ENCODE measurements at places on chromosomes 5 and 9. TPM values are rescaled to one million over a fixed set of nuclear protein-coding genes. Genes with fewer than 3 reads are reported as not detected.
A peak's percentile ranks its signal among the peaks of the same experiment; 100 is the strongest.

DNA sequence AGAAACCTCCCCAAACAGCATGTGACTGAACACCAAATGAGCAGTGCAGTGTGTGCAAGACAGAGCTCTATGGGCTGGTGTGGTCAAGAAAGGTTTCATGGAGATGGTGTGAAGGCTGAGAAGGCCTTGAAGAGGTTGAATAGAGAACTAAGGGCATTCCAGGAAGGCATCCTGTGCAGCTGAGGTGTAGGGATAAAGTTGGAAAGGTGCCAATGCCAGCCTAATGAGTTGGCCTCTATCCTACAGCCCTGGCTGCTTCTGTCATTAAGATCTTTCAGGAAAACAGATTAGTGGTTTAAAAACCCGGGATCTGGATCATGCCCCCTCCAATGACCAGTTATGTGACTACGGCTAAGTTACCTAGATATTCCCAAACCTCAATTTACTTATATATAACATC, 4.0 kb downstream of the HDAC3 start:
- no peak for DNase-seq

GRCh38 chr5:12661617-12662370, 757.5 kb upstream of the CTNND2 start:
- DNase-seq = no peak

DNA sequence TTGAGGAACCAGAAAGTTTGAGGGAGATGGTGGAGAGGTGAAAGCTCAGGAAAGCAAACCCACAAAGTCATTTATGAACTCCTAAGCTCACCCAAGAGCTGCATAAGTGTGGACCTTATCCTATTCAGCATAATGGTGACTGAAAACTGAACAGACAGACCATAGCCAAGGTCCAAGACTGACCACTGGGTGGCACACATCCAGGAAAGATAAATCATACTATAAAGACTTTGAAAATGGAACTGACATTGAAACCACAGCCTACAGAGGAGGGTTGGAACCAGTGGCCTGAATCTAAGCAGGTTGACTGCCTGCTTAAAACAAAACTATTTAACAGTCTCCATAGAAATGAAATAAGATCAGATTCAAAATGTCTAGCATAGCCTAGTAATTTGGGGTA, 121.0 kb upstream of the RGS7BP start:
- peak; percentile 10 for DNase-seq

DNA sequence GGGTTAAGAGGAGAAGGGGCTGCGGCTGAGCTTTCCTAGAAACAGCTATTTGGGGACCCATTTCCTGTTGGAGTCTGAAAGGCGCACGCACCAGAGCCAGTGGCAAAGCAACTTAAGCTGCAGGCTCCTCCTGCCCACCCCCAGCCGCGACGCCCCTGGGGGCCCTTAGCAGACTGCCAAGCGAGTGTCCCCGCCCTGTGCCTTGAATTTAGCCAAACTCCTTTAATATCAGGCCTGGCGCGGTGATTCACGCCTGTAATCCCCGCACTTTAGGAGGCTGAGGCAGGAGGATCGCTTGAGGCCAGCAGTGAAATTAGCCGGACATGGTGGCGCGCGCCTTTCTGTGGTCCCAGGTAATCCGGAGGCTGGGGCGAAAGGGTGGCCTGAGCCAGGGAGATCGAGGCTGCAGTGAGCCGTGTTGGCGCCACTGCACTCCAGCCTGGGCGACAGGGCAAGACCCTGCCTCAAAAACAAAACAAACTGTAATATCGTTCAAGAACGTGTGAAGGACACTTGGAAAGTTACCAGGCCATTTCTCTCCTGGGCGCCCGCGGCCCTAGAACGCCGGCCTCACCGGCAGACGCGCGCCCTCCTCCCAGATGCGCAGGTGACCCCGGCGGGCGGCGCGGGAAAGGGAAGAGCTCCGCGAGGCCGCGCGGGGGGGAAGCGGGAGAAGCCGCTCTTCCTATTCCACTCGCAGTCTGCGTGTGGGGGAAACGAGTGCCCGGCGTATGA, 1.0 kb upstream of the F2R start:
- DNase-seq = no peak

GRCh38 chr9:82882138-82882537, 180.8 kb downstream of the RASEF start:
- no peak for DNase-seq

DNA sequence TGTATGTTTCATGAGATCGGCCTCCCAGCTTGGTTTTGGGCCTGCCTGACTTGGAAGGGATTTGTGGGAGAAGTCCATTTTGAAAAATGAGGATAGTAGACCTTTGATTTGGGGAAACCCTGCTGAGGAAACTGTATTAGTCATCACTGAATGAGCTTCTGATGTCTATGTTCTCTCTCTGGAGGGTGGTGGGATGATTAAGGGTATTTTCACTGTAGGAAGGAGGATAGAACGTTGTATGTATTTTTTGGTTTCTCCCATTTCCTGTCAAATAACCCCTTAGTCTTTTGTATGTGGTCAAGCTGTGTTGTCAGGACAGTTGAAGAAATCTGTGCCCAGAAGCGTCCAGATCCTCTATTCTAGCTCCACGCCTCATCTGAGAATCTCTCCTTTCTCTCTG, 151.9 kb downstream of the INSYN2B start:
- no peak for DNase-seq

- no peak for DNase-seq
Observed at GRCh38 chr5:155978850-155979249, 348.1 kb upstream of the SGCD start.

- DNase-seq = no peak
Observed at GRCh38 chr5:76548525-76549229, 74.5 kb downstream of the F2RL2 start.

- DNase-seq = no peak
Observed at GRCh38 chr5:177435847-177436536, 9.5 kb downstream of the GRK6 start.

The HSPB3 gene
- total RNA-seq = not detected

DNA sequence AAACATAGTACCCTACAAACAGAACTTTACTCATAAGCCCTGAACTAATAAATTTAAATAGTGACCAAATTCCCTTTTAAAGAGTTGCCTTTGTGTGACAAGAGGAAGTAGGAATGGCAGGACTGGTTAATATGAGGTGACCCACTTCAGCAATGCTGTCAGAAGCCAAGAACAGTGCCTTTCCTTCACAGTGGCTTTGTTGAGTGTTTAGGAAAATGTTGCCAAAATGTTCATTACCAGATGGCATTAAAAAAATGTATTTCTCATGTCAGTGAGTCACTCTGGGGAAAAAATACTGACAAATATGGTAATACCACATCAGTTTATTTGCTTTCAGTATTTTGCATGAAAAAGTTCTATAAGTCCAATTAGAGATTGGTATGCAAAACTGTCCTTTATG, 103.3 kb downstream of the DIRAS2 start:
- no peak for DNase-seq

The TMC1 gene
- 0.33 TPM for total RNA-seq

GRCh38 chr5:143141652-143142051, 261.8 kb downstream of the NR3C1 start:
- no peak for DNase-seq

- DNase-seq = no peak
Observed at GRCh38 chr9:119802621-119803020, 433.4 kb upstream of the BRINP1 start.

The MED7 gene
- total RNA-seq = 11.6 TPM

The PCSK1 gene
- 0.52 TPM for total RNA-seq

DNA sequence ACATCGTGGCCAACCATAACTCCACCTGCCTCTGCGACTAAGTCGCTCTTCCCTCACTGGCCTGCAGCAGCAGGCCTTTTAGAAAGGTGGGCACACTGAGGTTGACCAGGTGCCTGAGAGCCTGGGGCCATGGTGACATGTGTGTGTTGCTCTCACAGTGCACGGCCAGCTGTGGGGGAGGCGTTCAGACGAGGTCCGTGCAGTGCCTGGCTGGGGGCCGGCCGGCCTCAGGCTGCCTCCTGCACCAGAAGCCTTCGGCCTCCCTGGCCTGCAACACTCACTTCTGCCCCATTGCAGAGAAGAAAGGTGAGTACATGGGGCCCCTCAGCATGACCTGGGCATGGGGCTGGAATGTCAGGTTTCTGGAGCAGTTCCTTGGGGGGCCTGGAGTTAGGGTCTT, 104.5 kb upstream of the ICE1 start:
- DNase-seq = no peak

DNA sequence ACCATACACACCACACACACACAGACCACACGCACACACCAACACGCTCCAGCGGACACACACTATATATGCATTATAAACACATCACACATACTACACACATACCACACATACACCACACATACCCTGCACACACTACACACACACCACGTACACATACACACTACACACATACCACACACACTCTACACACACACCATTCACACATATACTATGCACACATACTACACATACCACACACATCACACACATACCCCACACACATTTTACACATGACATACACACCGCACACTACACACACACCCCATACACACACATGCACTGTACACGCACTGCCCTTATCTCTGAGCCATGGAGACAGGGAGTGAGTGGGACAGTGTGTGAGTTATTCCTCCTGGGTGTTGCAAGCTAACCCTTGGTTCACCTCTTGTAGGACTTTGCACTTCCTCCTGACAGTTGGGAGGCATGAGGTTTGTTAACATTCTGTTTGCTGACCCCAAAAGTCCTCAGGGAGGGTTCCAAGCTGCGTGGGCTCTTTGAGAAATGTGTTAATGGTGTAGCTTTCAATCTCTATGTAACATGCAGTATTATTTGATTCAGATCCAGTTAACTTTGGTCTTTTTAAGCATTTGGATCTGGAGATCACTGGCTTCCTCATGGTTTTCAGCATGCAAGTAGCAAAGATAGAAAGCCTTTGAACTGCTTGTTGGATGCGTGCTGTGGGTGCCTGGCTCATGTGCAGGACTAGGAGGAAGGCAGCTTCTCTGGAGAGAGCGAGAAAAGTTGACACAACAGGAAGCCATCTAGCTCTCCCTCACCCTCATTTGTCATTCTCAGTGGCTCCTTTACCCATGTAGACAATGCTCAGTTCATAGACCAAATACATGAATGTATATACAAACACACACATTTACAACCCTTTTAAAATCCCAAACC, 13.7 kb downstream of the IL31RA start:
- DNase-seq = no peak

The OR1N1 gene
- not detected for total RNA-seq

GRCh38 chr5:170408877-170409660, 19.9 kb upstream of the KCNMB1 start:
- DNase-seq = no peak

GRCh38 chr5:91162534-91163381, 220.4 kb downstream of the ARRDC3 start:
- no peak for DNase-seq

DNA sequence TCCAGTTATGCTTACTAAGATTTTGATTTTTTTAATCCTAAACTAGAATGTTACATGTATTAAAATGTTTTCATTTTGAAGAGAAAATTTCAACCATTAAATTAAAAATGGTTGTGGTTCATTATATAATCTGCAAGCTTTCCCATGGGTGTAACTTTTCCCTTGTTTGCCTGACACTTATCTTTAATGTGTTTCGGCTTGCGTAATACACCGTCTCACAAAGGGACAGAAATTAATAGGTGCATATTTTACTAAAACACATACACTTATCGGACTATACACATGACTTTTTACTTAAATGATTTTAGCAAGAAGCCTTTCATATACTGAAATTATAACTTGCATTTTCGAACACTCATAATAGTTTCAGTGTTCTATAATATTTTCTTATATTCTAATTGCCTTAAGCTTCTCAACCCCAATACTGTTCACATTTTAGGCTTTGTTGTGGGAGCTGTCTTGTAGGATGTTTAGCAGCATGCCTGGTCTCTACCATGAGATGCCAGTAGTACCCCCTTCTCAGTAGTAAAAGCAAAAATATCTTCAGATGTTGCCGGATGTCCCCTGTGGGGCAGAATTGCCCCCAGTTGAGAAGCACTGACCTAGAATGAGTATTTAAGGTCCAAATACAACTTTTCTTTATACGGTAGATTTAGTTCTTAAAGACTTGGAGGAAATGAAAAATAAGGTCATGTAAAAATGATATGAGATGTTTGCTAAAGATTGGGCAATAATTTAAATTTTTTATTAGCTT, 28.6 kb downstream of the UGCG start:
- no peak for DNase-seq

The SLC4A9 gene
- total RNA-seq = not detected

The DMRTA1 gene
- 2.7 TPM for total RNA-seq

The NMRK1 gene
- total RNA-seq = 2.3 TPM

The SOX30 gene
- total RNA-seq = not detected

DNA sequence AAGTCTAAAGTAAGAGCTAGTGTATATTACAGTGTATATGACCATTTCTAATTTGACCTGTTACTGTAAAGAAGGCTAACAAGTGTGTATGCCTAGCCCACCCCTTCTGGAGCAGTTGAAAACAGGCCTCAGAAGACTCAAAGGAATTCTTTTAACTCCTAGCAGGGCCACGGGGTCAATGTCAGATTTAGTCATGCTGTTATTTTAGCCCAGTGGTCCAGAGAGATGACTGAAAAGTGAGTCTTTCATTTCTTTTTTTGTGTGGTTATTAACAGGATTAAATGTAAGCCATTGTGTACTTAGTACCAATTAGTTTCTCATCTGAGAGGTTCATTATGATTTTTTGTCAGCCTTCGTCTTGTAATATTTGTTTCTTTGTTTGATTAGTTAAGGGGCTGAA, 24.4 kb downstream of the ZCCHC7 start:
- DNase-seq = peak; percentile 15

- DNase-seq = no peak
Observed at GRCh38 chr9:100125910-100126309, 26.9 kb downstream of the INVS start.

GRCh38 chr5:161442471-161442870, 104.1 kb downstream of the GABRB2 start:
- DNase-seq = no peak

The ERBIN gene
- total RNA-seq = 52.2 TPM

GRCh38 chr5:133193794-133194193, 142.0 kb downstream of the HSPA4 start:
- DNase-seq = no peak

The FAM221B gene
- 0.19 TPM for total RNA-seq

The ELP1 gene
- total RNA-seq = 42.0 TPM

GRCh38 chr5:54528633-54529209, 11.2 kb downstream of the SNX18 start:
- DNase-seq = no peak

The PCDHA9 gene
- total RNA-seq = 1.4 TPM

GRCh38 chr9:7841831-7842230, 42.3 kb upstream of the DMAC1 start:
- DNase-seq = no peak

DNA sequence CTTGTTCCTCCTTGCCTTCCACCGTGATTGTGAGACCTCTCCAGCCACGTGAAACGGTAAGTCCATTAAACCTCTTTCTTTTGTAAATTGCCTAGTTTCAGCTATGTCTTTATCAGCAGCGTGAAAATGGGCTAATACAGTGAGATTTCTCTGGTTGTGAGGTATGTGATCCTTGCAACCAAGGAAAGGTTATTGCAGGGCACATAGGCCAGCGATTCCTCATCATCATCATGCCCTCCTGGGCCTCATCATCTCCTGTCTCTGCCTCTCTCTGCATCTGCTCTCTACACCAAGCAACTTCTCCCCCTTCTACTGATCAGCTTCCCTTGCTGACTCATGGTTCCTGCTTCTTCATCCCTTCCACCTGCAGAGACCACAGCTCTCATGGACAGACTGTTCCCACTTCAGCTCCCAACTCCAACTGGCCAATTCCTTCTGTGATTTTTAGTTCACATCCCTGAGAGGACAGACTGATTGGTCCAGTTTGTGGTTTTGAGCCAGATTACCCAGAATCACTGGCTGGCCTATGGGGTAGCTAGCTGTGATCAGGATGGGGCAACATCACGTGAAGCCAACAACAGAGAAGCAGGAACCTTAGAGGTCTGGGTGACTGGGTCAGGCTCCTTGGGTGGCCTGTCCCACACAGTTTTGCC, 53.1 kb downstream of the LIX1 start:
- no peak for DNase-seq

All from neural crest cell (in vitro differentiated cells).